Astrocyte of the hippocampus (primary cell): ENCODE measurements at places on chromosomes 5 and 9.

DNA sequence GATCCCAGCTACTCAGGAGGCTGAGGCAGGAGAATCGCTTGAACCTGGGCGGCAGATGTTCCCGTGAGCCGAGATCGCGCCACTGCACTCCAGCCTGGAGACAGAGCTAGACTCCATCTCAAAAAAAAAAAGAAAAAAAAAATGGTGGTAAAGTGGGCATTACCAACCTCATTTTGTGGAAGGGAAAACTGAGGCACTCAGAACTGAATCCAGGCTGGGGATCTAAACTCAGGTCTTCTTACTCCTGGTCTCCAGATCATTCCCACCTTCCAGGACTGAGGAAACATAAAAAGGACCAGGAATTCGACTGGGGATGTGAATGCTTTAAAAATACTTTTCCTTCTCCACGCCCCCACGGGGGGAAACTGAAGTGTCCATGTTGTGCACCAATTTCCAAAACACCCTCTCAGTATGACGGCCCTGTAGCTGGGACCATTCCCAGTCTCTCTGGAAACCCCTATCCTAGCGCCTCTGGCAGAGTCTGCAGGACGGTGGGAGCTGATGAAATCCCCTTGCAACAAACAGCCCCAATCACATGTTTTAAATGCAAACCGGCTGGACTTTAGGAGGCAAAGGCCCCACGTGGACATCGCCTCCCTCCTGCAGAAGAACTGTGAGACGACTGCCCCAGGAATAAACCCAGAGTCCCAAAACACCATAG is 8.9 kb upstream of the AKNA start:
- peak; percentile 22 for DNase-seq

GRCh38 chr5:91390268-91390667 is 7.2 kb upstream of the ARRDC3 start:
- no peak for DNase-seq

DNA sequence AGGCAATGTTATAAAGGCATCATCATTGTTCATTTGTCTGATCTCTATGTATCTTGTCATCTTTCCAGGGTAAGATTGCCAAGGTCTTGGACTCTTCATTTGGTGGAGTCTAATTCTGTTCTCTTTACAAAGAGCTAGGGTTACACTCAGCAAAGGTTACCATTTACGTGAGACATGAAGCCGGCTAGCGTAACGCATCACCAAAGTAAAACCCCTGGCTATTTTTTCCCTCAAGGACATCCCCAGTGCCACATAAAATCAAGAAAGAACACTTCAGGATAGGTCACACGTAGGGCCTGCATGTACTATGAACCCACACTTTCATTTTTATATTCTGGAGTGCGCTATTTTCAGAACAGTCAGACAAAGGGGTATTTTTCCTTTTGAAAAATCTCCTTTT is 20.0 kb upstream of the MYOT start:
- no peak for DNase-seq

DNA sequence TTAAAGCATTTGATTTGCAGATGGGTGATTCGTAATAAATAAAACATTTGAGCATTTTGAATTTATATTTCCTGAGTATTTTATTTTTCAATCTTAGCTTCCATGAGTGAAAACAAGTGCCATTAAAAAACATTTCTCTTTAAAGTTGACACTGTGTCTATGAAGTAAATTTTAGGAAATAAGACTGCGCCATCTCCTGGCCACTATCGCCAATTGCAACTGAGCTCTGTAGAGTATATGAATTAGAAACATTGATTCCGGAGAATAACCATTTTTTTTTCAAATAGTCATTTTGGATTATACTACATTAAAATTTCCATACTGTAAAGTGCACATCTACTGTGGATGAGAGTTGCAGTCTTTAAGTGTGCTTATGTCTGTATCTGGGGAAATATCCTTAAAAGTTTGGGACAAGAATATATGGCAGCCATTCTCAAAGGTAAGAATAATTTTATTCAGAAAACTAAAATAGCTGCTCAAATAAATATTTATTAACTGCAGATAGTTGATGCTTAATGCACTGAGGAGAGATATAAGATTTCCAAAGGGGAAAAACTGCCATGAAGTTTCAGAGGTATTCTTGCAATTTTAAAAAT is 5.9 kb downstream of the DMRTA1 start:
- DNase-seq: peak; percentile 66

- DNase-seq: no peak
These were observed 46.2 kb downstream of the NTNG2 start for GRCh38 chr9:132207839-132208615.

GRCh38 chr9:128077847-128078503 is 9.9 kb downstream of the SLC25A25 start:
- DNase-seq: no peak

DNA sequence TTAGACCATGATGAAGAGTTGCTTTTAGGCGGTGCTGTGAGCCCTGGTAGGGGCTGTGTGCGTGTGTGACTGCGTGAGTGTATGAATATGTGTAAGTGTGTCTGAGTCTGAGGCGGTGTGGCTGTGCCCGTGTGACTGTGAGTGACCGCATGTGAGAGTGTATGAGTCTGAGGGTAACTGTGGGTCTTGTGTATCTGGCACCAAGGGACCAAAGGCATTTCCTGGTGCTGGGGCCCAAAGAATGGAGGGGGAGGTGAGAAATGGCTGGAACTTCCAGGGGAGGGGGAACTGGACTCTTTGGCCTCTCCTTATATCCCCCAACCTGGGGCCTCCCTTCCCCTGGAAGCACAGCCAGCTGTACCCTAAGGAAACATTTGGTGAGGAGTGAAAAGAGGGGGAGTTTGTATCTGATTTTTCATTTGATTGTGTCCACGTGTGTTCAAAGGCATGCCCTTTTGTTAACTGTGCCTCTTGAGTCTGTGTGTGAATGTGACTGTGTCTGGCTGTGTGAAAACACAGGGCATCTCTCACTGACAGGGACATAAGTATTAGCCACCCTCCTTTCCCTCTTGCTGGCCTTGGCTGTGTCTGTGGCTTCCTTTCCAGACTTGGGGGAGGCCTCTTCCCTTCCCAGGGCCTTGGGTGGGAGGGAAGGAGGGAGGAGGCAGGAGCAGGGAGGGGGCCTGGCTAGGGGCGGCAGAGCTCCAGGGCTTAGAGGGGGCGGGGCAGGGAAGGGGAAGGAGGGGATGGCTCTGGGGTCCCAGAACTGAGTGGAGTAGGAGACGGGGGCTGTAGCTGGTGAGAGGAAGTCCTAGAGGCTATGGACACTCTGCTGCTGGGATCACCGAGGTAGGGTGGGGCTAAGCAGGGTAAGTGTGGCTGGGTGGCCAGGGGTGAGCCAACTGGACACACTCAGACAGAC is 1.4 kb downstream of the IL11RA start:
- DNase-seq: peak; percentile 44

DNA sequence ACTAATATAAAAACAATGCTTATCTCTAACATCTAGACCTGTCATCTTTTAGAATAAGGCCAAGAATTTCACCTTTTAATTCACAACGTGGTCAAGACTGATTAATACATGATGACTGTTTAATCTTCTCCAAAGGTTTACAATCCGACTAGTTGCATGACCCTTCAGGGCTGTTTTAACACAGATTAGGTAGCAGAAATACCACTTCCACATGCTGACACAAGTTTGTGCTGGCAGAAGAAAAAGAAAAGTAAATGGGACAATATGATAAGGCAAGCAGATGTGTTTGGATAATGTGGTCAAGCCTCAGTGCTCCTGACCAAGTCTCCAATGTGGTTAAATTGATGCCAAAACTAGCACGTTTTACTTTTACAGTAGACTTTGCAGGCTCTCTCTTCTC is 31.1 kb downstream of the SEMA6A start:
- DNase-seq: peak; percentile 64

GRCh38 chr9:78032730-78033457 is 1.3 kb upstream of the GNAQ start:
- DNase-seq: no peak

DNA sequence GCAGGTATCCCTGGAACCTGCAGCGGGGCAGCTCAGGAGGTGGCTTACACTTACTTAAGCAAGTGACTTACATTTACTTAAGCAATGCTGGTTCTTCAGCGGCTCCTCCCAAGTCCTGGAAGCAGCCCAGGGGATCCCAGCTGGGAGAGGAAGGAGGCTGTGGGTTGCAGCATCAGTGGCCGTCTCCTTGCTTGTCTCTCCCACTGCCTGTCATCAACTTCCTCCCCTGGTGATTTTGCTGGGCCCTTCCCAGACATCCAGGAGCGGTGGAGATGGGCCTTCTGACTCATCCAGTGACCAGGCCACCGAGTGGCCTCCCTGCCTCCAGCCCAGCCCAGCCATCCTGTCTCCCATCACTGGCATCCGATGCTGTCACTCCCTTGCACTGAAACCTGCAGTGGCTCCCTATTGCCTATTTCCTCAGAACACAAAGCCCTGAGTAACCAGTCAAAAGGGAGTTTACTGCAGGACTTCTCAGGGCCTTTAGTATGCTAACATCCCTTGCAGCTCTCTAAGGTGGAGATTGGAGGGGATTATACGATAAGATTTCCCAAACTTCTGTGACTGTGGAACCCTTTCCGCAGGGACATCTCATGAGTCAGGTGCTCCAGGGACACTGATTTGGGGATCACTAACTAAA is 155.9 kb upstream of the PHYKPL start:
- DNase-seq: no peak

GRCh38 chr9:73154722-73155121 is 3.1 kb downstream of the ANXA1 start:
- no peak for DNase-seq

DNA sequence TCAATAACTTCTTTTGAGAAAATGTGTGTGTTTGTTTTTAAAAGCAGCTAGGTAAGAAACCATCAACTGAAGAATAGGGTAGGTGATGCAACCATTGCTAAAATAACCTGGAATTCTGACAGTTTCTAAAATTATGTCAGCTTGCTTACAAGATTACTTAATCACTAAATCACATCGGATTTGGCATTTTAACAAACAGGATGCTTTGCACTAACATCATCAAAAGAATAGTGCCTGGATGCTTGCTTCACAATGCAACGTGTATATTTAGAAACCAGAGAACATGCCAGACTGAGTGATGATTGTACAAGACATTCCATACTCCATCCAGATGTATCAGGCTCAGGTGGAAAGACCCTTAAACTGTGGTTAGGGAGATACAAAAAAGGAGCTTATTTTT is 43.9 kb downstream of the PAM start:
- no peak for DNase-seq

DNA sequence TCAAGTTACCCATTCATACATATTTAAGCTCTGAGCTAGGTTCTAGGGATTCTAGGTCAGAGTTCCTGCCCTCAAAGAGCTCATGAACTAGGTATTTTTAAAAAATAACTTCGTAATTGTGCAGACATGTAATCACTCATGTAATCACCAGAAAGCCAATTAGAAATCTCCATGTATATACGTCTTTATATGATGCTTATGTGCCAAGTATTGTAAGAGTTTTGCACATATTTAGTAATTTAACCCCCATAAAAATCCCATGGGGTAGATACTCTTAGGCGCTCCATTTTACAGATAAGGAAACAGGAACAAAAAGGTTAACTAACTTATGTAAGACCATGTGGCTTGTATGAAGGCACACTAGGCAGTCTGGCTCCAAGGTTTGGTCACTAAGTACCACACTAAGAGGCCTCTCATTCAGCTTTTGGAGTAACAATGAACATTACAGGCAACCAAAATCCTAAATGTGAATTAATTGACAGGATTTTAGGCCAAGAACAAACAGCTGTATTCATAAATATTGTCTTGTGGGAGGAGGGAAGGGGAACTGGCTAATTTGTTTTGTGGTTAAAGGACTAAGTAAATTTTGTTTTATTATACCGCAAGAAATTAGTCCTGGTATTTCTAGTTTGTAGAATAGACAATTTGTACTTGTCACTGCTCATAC is 1.7 kb upstream of the OTULINL start:
- DNase-seq: no peak

DNA sequence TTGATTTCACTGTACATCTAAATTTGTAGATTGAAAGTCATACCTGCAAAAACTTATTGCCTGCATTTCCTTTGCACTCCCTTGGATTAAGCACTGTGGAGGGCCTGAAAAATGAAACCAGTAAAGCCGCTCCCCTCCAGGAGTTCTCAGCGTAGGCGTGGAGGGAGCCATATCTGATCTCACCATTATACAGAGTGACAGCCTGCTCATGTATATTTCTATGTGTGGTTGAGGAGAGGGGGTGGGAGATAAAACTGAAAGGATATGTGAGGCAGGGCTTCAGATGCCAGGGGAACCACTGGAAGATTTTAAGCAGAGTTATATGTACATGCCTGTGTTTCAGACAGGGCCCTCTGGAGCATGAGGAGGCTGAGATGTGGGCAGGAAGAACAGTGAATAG is 303.0 kb downstream of the MSX2 start:
- no peak for DNase-seq

DNA sequence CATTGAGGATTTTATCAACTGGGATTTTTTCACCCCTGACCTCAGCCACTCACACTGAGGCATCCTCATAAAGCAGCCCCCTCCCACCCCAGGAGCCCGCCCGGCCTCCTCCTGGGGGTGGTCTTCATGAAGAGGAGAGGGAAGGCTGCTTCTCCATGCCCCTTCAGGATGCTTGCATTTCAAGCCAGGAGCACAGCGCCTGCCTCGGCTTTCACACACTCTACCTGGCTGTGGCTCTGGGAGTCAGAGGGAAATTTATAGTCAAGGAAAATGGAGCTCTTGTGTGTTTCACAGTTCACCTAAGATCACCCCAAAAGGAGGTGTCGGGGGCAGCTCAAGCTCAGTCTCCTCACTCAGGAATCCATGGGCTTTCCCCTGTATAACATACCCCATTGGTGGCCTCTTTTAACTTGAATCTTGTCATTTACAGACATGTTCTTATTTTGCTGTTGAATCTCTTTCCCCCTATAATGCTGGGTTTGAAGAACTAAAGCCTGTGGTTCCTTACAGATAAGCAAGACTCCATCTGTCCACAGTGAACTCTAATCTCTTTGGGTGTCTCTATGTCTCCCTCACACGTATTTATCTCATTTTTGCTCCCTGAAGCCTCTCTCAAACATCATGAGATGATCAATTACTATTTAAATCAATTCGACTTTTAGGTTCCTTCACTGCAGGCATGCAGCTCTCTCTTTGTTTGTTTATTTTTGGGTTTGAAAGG is 22.6 kb upstream of the IQGAP2 start:
- no peak for DNase-seq

GRCh38 chr5:168608386-168608785 is 29.2 kb upstream of the PANK3 start:
- no peak for DNase-seq

DNA sequence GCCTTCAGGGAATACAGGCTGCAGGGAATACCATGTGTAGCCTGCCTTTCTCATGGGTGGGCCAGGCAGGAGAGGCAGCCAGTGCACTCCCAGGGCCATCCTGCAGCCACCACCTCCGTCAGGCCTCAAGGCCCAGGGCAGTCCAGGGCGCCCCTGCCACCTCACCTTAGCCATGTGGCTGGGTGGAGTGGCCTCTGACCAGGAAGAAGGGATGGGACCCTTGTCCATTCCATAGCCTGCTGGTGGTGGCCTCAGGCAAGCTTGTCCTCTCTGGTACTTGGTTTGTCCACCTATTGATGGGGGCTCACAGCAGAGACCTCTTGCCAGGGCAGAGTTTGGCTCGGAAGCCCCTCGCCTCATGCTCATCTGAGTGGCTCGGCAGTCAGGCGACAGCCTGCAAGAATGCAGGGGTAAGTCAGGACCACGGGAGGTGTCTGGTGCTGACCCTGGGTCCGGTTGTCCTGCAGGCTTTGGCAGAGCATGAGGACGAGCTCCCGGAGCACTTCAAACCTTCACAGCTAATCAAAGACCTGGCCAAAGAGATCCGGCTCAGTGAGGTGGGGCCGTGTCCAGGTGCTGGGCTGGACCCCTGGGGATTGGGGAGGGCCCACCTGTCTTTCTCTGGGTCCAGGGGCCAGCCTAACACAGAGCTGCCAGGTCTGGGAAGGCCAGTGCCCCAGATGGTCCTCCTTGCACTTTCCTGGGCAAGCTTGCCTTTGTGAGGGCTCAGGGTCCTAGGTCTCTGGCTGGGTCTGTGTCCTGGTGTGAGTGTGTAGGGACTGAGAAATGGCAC is 82.9 kb downstream of the PHF2 start:
- DNase-seq: no peak
